Stimulated activated CD4-positive, alpha-beta T cell treated with anti-CD3 and anti-CD28 coated beads, Interleukin-1b, Interleukin-23, amount 100 ng/mL, for 24 hours (primary cell): ENCODE measurements at places on chromosomes 4 and X.

DNA sequence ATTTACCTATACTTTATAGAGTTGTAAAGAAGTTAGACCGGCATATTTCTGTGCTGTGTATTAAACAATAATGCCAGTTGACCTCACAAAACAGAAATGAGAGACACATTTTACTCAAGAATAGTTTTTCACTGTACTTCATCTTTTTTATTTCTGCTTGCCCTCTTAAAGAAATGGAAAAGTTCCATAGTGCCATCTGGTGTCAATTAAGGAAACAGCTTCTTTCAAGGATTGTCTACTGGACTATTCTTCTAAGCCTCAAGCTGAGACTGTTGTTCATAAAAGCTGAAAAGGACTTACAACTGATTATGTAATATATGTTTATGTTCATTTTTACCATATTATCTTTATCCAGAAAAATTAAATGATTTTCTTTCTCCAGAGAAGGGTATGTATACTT is 1523.7 kb downstream of the ARAP2 start:
- DNase-seq, result no peak

DNA sequence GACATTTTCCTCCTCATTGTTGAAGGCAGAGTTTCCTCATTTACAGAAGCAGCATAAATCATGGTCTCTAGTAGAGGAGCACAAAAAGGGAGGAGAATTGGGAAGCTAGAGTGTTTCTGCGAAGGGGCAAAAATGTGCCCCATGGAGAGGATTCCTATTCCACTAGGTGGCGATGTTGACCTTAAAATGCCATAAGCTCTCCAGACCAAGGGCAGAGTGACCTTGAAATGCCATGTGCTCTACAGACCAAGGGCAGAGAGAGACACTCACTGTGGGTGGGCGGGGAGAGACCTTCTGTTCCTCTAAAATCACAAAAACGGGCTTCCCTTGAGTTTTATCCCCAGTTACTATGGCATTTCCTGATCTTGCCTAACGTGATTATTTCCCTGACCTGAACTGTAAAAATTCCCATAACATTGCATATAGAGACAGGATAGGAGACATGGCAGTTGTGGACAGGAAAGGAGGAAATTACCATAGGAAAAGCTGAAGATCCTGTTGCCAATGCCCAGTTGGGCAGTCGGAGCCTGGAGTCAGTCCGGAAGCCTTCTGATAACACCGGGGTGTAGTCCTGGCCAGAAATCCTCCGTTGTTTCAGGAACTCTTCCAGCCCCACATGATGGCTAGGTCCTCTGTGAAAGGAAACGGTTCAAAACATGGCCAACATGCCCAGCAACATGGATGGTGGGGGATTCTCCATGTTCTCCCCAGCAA is 567.7 kb downstream of the MAGEB5 start:
- no peak for DNase-seq

GRCh38 chr4:85445050-85445639 is 29.8 kb upstream of the ARHGAP24 start:
- no peak for DNase-seq

- DNase-seq, result no peak
Measured at GRCh38 chr4:187204389-187204918, 480.8 kb upstream of the FAT1 start.

DNA sequence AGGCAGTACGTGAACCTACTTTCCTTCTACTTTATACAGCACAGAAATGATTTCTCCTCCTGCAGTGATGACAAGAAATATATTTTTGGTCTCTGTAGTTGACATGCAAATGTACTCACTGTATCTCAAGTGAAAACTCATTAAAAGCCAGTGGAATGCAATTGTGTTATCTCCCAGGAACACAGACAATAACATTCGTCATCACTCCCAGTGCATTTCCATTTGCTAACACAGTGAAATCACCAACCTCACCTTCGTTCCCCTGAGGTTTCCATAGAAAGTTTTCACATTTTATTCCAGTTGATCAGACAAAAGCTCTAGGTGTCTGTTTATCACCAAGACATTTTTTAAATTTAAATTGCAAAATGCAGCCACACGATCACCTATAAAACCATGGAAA is 2.5 kb upstream of the SPANXD start:
- DNase-seq, result no peak

DNA sequence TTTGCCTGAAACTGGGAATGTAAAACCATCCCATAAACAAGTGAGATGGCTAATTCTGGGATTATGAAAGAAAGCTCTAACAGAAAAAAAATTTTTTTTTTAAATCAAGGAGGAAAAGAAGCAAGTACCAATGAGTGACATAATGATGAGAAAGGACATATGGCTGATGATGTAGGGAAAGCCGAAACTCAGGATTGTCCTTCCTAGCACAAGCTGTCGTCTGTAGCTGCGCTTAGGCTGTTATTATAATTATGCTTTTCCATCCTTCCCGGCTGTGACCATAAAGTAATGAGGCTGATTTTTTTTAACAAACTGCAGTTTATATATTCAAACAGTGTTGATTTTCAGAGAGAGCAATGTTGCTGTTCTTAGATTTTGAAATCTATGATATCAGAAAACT is 209.8 kb upstream of the NOCT start:
- no peak for DNase-seq

DNA sequence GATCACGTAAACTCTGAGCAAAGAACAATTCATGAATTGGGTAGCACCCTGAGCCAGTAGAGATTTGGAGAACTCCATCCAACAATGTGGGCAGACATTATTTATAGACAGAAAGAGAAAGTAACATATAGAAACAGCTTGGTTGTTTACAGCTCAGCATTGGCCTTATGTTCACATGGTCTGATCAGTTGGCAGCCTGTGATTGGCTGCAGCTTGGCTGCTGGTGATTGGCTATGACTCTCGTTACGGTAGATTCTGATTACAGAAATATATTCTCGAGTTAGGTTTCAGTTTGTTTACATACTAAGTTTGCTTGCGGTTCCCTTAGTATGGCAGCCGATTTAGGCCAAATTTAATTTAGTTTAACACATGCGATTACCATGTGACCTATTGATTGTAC is 663.4 kb downstream of the RAPGEF2 start:
- DNase-seq, result no peak

DNA sequence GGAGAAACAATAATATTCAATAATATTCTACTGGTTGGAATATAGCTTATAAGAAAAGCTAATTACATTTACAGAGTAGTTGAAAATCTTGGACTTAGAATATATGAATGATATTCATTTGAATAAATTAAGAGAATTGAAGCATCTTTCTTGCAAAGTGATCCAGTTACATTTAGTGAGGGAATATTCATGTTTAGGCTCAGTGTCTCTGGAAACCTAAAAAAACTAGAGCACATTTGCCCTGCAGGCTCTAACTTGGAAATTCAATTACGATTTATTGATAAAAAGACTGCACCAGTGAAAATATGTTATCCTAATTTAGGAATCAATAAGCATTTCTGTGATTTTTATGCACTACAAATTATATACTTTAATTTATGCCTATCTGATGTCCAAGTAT is 58.3 kb upstream of the RAP1GDS1 start:
- DNase-seq, result no peak

DNA sequence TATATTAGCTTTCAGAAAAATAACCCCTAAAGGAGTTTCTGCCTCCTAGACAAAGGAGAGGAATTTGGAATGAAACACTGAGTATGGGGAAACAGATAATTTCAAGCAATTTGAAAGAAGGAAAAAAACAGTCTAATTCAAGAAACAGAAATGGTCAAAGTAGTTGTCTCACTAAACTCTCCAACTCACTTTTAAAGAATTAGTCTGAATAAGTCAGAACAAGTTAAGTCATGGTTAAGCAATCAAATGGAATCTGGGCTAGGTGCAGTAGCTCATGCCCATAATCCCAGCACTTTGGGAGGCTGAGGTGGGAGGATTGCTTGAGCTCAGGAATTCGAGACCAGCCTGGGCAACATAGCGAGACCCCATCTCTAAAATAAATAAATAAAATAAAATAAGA is 95.7 kb upstream of the GRIA3 start:
- no peak for DNase-seq

DNA sequence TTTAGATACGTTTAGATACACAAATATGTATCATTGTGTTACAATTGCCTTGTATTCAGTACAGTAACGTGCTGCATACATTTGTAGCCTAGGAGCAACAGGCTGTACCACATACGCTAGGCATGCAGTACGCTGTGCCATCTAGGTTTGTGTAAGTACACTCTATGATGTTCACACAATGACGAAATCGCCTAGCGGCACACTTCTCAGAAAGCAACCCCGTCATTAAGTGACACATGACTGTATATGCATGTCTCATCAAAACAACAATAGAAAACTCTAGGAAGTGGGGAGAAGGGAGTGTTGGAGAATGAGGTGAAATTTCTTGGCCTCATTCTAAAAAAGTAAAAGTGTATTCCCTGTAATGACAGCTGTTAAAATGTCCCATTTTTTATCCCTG is 32.7 kb downstream of the CCDC149 start:
- DNase-seq, result no peak

DNA sequence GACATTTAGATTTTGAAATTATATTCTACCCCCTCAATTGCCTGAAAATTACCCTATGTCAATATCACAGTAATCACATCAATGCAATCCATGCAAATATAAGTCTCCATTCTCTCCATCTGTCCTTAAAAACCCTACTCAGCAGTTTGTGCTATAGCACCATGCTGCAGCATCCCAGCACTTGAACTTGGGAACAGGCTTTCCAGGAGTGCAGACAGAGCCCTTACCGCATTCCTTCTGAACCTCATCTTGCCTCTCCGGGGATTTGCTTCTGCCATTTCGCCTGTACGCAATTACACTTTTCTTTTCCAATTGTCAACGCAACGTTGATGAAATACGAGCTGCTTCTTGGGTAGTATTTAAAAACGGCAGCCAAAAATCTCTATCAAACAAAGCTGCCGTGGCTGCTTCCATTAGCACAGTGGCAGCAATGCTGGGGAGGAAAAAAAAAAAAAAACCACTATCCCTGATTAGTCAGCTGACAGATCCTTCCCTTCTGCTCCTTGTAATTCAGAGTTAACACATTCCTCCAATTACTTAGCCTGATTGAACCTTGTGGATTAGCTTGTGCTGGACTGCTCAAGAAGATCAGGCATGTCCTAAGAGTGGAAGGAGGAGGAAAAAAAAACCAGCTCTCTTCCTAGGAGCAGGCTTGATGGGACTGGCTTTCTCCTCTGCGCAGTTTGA is 65.6 kb downstream of the MCF2 start:
- no peak for DNase-seq

DNA sequence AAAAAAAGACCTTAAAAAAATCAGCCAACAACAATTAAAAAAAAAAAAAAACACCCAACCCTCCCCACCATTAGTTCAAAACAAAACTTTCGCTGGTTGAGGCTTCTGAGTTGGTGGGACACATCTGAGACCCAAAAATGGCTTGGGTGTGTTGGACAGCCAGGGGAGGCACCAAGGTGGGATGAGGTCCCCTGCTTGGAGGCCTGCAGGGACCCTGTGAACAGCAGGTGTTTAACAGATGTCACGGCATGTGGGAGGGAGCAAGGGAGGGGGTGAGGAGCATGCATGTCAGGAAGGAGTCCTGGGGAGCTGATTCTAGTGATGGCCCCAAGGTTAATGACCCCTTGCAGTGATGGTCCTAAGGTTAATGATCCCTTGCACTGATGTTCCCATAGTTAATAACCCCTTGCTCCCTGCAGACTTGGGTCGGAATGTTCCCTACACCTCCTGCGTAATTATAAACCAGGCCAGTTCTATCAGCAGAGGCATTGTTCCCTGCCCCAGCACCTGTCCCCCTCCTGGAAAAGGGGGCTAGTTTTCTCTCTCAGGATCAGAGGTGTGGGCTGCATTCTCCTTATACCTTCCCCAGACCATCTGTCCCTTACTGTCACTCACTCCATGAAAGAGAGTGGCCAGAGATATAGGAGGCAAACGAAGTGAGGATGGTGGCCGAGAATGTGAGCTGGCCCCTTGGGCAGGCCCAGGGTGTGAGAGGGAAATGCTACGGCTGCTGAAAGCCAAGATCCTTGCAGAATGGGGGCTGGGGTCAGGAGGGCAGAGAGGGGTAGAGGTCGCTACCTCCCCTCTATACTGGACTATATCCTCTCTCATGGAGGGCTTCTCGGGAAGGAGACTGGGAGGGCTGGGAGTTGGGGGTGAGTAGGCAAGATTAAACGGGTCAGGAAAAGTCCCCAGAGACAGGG is 2.3 kb upstream of the FOXP3 start:
- DNase-seq, result no peak

- DNase-seq, result no peak
Measured at GRCh38 chrX:102018208-102018607, 86.4 kb upstream of the ZMAT1 start.

GRCh38 chr4:141109983-141110382 is 23.3 kb downstream of the RNF150 start:
- no peak for DNase-seq

GRCh38 chr4:117489107-117489506 is 403.7 kb upstream of the TRAM1L1 start:
- no peak for DNase-seq

GRCh38 chr4:138174981-138175794 is 67.0 kb downstream of the SLC7A11 start:
- no peak for DNase-seq
